ENCODE measurements at places on chromosomes 2 and 18. TPM values are rescaled to one million over a fixed set of nuclear protein-coding genes. Genes with fewer than 3 reads are reported as not detected.

The SCRN3 gene
- total RNA-seq: 29.3 TPM

The CGREF1 gene
- 14.9 TPM for total RNA-seq

The CHN1 gene
- 6.8 TPM for total RNA-seq

The AGPS gene
- total RNA-seq: 48.2 TPM

The LIMS4 gene
- total RNA-seq: 8.1 TPM

The SERPINB4 gene
- not detected for total RNA-seq

The NUP35 gene
- total RNA-seq: 23.2 TPM

The OTOS gene
- not detected for total RNA-seq

The GEN1 gene
- total RNA-seq: 8.5 TPM

The COL5A2 gene
- total RNA-seq: 929 TPM

The GLI2 gene
- 9.8 TPM for total RNA-seq

The VIL1 gene
- under 0.01 TPM for total RNA-seq

The MAP2 gene
- 5.2 TPM for total RNA-seq

The GRB14 gene
- total RNA-seq: 12.8 TPM

The TRIM43 gene
- total RNA-seq: not detected

The RND3 gene
- 750 TPM for total RNA-seq

The CYTIP gene
- 5.9 TPM for total RNA-seq

The ICA1L gene
- 2.8 TPM for total RNA-seq

The RFTN2 gene
- total RNA-seq: 0.58 TPM

The KIDINS220 gene
- 72.5 TPM for total RNA-seq

The NFATC1 gene
- 2.3 TPM for total RNA-seq

The C1GALT1C1L gene
- 1.1 TPM for total RNA-seq

The TBC1D8 gene
- 5.8 TPM for total RNA-seq

The PROKR1 gene
- not detected for total RNA-seq

The SIX2 gene
- 2.7 TPM for total RNA-seq

The LIMS2 gene
- 4.8 TPM for total RNA-seq

Data from regular cardiac myocyte (primary cell).